ENCODE measurements at places on chromosomes 3 and 15.

GRCh38 chr3:122077293-122078234, 22.4 kb downstream of the CD86 start:
- DNase-seq: no peak

DNA sequence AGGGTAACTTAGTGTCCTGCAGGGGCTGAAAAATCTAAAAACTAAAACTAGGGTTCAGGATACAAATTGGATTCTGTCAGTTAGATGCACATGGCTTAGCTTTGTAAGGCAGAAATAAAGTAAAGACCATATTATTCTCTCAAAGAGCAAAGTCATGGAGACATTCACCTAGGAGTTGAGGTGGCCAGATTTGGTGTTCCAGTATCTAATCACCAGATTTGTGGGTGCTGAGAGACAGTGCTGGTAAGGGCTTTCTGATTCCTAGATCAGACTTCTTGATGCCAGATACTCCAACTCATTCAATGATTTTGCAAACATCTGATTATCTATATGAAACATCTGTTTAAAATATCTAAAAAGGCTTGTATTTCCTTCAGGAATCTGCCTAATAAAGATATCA, 28.3 kb upstream of the TBC1D5 start:
- no peak for DNase-seq

DNA sequence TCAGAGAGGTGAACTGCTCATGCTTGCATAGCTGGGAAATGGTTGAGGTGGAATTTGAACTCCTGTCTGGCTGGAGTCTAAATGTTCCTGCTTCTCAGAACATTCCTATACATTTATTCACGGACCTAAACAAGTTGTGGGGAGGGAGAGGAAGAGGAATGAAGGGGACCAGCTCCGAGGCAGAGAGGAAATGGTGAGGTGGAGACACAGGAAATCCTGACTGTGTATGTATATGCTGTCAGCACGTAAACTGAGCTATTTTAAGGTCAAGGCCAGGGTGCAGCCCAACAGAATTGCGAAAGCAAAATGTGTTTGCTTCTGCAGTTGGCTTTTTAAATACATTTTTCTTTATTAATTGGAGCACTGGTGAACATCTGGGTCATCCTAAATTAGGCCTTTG, 74.1 kb upstream of the POMGNT2 start:
- no peak for DNase-seq

GRCh38 chr3:129112308-129113052, 9.1 kb downstream of the RAB43 start:
- DNase-seq: no peak

GRCh38 chr3:9213019-9213634, 36.3 kb downstream of the SRGAP3 start:
- DNase-seq: no peak

- DNase-seq: no peak
Observed at GRCh38 chr15:68333775-68334470, 56.4 kb downstream of the FEM1B start.

DNA sequence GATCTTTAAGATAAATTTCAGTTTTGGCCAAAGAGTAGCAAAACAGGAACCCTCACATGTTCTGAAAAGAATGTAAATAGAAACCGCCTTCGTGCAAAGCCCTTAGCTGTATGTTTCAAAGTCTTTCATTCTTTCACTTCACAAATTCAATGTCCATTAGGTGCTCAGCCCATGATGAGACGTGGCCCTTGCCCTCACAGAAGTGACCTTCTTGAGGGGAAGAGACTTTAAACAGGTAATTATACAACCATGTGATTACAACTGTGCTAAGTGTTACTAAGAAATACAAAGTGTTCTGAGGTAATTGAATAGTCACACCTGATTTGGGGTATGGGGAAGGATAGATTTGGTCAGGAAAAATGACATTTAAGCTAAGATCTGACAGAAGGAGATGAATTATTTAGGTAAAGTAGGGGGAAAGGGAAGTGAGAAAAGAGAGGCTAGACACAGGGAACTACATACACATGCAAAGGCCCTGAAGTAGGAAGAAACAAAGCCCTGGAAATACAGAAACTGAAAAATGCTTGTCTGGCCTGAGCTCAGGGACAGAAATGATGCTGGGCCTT, 19.6 kb downstream of the HSPBAP1 start:
- no peak for DNase-seq

- no peak for DNase-seq
Observed at GRCh38 chr3:51401735-51402134, 10.7 kb downstream of the RBM15B start.

- DNase-seq: no peak
Observed at GRCh38 chr3:80556763-80557162, 789.0 kb upstream of the ROBO1 start.

DNA sequence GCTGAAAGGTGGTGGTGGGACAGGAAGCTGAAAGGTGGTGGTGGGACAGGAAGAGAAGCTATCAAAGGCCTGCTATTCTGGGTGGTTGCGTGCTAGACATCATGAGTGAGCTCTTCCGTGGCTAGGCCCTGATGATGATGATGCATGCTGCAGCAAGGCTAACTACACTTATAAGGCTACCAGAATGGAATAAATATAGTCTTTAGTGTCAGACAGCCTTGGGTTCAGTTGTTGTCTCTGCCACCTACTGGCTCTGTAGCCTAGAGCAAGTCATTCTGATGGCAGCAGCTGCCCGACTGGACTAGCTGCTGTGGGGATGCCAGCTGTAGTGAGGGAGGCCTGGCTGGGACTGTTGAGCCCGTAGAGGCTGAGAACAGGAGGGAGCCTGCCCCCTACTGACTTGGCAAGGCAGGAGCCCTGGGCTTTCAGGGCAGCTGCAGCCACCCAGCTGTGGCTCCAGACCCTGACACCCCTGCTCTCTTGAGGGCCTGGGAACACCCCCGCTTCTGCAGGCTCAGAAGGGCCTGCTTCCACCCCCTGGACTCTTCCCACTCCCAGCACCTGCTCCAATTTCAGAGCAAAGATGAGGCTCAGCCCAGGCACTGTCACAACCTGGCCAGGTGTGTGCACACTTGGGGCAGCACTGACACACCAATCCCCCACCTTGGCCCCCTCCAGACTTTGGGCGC, 21.4 kb upstream of the ZBED2 start:
- no peak for DNase-seq

GRCh38 chr3:58155838-58156237, 54.9 kb downstream of the DNASE1L3 start:
- DNase-seq: no peak

DNA sequence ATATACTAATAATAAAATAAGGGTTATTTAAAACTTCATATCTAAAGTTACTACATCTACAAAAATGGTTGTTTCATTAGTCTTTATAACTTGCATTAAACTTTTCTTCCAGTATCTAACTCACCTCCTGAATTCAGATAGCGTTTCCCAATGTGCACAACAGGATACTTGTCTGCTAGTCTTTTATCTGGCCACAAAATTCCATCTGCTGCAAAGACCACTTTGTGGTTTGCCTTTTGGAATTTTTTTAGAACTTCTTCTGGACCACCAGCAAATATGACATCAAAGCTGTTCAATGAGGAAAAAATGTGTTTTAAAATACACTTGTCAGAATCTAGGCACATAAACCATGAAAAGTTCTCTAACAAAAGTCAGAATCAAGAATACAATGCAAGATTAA, 50.8 kb downstream of the PLOD2 start:
- no peak for DNase-seq

GRCh38 chr3:128748557-128748956, 22.6 kb downstream of the RAB7A start:
- no peak for DNase-seq

GRCh38 chr15:65099336-65099735, 15.7 kb downstream of the UBAP1L start:
- no peak for DNase-seq

- no peak for DNase-seq
Observed at GRCh38 chr3:156816091-156816793, 9.9 kb upstream of the LEKR1 start.

- no peak for DNase-seq
Observed at GRCh38 chr15:81346611-81347010, 22.7 kb upstream of the STARD5 start.

DNA sequence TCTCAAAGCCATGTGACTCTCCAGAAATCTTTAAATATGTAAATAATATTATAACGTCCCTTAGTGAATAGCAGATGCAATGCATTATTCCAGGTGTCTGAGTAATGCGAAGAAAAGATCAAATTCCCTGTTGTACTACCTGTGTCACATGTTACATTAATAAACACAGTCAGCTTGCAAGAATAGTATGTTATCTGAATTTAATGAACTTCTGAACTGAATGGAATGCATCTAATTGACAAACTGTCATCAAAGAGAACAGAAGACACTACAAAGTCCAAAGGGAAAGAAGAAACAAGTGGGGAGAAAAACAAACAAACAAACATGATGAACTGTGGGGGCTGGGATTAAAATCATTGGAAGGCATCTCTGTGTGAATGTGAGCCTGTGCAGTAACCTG, 508.8 kb downstream of the LPP start:
- no peak for DNase-seq

DNA sequence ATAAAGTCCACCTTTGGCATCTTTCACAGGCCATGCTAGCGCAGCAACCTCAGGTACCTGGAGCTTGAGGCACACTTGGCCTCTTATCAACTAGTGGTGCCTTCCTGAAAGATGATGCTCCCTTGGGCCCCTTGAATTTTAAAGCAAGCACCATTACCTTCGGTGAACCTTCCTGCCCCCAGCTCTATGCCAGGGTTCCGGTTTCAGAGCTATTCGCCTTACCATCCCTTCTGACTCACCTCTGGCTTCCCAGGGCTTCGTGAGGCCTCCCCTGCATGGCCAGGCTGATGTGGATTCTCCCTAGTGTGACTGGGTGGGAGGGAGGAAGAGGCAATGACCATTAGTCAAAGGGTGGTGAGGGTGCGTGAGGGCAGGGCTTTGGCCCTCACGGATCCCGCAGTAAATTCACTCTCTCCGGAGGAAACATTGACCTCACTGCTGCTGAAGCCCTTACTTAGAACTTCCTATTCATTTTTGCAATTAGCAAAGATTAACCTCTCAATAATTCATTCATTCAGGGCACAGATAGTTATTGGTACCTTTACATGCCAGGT, 16.3 kb downstream of the BHLHE40 start:
- DNase-seq: no peak

DNA sequence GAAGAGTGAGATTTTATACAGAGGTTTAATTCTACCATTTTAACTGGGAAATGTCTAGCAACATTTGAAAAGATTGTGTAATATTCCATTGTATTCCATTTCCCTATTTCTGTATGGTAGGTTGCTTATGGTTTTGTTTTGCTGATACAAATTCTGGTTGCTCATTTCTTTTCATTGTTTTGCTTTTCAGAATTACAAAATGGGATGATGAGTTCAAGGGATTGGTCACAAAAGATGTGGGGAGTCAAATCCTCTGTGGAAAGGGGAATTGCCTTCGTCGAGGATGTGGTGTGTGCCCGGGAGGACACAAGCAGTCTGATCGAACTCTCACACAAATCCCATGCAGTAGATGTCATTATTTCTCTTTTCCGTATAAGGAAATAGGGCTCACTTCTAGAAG, 18.3 kb downstream of the SLCO3A1 start:
- DNase-seq: no peak

- no peak for DNase-seq
Observed at GRCh38 chr3:109432833-109433232, 95.5 kb upstream of the DPPA4 start.

DNA sequence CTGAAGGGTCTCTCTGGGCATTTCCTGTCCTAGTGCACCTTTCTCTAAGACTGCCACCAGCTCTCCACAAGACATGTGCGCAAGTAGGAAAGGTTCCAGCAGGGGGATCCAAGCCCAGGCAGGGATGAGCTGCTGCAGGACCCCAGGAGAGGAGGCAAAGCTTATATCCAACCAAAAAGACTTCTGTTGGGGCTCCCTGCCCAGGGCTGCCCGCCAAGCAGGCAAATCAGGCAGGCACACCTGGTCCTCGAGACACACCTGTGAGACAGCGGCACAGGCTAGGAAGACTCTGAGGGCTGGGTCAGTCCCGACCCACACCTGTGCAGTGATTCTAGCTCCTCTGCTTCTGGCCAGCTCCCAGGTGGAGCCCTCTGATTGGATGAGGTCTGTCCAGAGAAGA, 80.6 kb downstream of the MYLK start:
- no peak for DNase-seq

DNA sequence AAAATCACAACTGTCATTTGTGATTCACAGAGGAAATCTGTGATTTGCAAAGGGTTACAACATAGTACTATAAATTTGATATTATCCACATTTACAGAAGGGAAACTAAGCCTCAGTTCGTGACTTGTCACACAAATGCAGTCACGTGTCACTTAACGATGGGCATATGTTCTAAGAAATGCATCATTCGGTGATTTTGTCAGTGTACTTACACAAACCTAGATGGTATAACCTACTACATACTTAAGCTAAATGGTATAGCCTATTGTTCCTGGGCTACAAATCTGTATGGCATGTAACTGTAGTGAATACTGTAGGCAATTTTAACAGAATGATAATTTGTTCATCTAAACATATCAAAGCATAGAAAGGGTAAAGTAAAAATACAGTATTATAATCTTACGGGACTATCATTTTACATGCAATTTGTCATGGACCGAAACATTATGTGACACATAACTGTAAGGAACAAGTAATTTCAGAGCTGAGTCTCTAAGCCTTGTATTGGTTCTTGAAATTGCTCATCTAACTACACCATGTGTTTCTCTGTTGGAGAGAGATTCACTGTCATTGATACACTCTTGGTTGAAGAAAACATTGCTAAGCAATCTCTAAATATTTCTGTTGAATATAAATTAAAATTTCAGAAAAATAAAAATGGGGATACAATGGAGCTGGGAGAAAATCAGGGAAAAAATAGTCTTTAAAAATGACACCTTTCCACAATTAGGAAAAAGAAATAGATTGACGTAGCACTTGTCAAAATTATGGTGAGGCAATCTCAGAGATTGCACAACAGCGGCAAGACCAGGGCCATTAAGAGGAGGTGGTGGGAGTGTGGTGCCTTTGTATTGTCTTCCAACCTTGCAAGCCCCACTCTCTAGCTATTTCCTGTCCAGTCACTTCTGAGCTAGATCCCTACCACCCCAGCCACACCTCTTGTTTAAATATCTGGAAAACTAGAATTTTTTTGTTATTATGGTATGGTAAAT, 645.8 kb upstream of the TBL1XR1 start:
- no peak for DNase-seq

DNA sequence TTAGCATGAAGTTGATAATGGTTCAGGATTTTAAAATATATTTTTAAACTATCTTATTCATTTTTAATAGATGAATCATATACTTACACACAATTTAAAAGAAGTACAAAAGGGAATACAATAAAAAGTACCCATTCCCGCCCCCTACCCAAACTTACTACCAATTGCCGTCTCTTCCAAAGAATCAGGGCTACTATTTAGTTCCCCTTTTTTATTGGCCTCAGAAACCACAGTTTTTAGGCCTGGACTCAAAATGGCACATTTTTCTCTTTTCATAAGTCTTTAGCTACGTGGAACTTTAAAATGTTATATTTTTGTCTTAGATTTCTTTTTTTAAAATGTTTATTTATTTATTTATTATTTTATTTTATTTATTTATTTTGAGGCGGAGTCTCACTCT, 18.0 kb downstream of the LRRK1 start:
- no peak for DNase-seq

GRCh38 chr3:44647771-44648170, 761 bp upstream of the ZNF35 start:
- DNase-seq: no peak
